ENCODE measurements at places on chromosomes 4 and X. TPM values are rescaled to one million over a fixed set of nuclear protein-coding genes. Genes with fewer than 3 reads are reported as not detected.

Gene PTCHD1
- 0.31 TPM for total RNA-seq

Gene MAGEA2B
- not detected for total RNA-seq

Gene TMPRSS11A
- total RNA-seq, result 9.2 TPM

Gene SYTL5
- 1.3 TPM for total RNA-seq

Gene CFP
- total RNA-seq, result 1.9 TPM

Gene TRIM60
- total RNA-seq, result not detected

DNA sequence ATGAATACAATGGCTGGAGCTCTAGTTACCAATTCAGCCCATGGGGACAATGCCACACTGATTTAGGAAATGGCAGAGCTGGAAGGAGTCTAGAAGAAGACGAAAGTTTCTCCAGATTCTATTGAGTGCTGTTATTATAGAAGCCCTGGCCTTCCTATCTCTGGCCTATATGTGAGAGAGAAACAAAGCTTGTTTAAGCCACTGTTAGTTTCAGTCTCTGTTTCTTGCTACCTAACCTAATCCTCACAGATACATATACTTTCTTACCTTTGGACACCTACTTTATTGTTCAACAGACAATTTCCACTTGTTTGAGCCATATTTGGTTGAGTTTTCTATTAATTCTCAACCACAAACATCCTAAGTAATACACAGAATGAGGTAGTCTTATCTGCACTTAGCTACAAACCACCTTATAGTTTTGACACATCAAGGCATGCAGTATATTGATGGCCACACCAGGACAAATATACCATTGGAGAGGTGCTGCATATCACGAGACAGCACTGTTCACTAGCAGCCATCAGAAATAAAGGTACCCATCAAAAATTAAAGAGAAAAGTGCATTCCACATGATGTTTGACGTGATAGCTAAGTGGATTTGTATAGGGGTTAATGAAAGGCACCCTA lies 190.2 kb downstream of the SMIM20 start:
- no peak for DNase-seq

GRCh38 chrX:141760761-141761160 lies 62.2 kb upstream of the SPANXD start:
- DNase-seq, result peak; percentile 13

- peak; percentile 7 for DNase-seq
Observed at GRCh38 chr4:186260504-186261448, 5.2 kb upstream of the F11 start.

- no peak for DNase-seq
Observed at GRCh38 chr4:121777625-121778024, 12.7 kb upstream of the SMIM43 start.

- peak; percentile 43 for DNase-seq
Observed at GRCh38 chr4:185865901-185866328, 53.9 kb upstream of the SORBS2 start.

GRCh38 chr4:8639777-8640720 lies 47.5 kb downstream of the CPZ start:
- no peak for DNase-seq

DNA sequence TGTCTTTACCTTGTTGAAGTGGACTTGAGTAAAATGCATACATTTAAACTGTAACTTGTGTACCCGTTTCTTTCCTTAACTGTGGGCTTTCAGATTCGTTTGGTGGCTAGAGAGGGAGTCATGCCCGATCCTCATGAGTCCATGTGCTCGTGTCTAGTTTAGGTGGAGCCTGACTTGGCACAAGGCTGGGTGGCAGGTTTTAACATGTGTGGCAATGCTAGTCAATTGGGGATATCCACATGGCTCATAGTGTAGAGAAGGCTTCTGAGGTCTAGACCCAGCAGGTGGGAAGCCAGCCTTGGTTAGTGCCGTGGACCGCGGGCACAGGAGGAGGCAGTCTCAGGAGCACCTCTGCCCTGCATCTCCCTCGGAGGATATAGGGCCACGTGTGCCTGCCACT lies 48.5 kb upstream of the CLCN4 start:
- DNase-seq, result no peak

GRCh38 chr4:38781854-38782261 lies 932 bp downstream of the TLR10 start:
- DNase-seq, result no peak

GRCh38 chrX:96538104-96538725 lies 146.4 kb upstream of the DIAPH2 start:
- DNase-seq, result no peak

DNA sequence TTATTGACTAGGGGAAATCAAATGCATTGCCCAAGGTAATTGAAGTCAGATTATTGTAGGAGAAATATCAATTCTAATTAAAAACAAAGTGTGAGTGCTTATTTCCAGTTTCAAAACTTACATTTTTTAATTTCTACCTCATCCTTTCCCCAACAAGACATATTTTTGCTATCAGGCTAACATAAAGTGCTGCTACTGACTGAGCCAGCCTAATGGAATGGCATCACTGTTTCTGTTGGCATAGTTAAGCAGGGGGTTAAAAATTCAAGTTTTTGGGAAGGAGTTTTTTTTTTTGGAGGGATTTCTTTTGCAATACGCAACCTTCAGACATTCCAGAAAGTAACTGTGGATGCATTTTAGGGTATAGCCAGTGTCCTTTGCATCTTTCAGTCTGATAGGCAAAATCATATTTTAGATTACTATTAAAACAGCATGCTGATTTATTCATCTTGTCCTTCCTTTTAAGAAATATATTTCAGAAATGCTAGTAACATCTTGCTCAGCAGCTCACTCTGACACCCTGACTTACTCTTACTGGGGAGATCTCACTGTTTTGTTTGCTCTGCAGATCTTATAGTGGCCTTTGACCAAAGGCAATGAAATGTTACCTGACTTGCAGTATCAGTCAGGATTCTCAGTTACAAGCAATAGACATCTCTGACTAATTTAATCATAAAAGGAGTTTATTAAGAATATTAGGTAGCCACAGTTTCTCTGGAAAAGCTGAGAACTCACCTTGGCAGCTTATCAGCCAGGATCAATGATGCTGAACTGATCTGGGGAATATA lies 24.4 kb downstream of the GAB1 start:
- DNase-seq, result no peak

- DNase-seq, result no peak
Observed at GRCh38 chr4:88411491-88412096, 32.9 kb downstream of the HERC6 start.

DNA sequence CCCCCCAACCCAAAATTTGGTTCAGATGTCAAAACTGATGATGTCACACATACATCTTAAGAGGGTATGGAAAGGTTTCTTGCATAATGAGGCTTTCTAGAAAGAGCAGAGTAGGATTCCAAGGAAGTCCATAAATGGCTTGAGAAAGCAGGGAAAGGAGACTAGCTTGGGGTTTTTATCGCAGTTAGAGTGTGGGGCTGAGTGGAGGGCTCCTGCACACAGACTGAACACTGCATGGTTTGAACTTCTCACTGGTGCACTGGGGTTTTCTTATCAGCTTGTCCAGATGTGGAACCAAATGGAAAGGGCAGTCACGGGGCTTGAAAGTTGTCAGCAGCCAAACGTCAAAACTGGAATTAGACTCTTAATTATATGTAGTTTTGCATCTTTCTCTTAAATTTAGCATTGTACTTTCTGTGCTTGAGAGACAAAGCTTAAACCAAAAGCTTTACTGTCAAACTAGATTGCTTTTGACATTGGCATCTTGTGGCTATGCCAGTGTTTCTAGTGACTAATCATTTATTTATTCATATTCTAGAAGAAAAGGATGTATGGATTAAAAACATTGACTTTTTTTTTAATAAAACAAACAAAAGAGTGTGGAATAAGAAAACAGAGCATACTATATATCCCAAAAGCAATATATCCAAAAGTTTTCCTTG lies 78.3 kb upstream of the STIM2 start:
- DNase-seq, result no peak

- DNase-seq, result no peak
Observed at GRCh38 chrX:103417933-103418332, 41.6 kb downstream of the BEX3 start.

DNA sequence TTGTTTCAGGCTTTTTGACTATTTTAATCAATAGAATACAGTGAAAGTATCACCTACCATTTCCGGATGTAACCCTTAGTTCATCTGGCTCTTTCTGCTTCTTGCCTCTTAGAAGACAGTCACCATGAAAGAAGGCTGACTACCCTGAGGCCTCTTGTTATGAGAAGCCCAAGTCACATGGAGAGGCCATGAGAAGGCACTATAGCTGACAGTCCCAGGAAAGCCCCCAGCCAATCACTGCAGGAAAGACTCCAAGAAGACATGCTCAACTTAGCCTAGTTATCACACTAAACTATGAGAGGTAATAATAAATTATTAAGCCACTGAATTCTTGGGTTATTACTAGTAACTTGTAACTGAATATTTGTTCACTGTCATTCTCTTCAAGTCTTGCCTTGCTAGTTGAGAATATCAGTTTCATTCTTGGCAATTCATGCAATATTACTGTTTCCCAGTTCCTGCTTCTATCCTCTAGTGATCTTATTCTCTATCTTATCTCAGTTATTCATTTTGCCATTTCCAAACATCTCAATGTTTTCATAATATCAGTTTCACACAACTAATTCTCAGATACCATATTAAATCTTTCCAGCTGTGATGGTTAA lies 57.1 kb upstream of the GUCY1A1 start:
- DNase-seq, result no peak

DNA sequence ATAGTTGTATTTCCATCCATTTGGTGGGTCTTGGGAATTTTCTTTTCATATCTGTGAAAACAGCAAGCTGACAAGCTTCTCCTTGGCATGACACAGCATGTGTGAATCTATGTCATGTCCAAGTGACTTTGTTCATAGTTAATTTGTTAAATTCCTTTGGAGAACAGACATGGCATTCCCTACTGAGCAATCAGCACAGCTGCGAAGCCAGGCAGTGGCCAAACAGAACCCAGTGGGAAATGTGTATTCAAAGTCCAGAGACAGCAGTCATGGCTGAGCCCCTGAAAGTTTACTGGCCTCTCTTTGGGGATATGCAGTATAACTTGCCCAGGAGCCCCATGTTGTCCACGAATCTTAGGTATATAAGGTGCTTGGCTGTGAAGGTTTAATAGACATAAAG lies 474.7 kb downstream of the NKX6-1 start:
- peak; percentile 34 for DNase-seq

- no peak for DNase-seq
Observed at GRCh38 chrX:20397587-20397986, 130.9 kb upstream of the RPS6KA3 start.

DNA sequence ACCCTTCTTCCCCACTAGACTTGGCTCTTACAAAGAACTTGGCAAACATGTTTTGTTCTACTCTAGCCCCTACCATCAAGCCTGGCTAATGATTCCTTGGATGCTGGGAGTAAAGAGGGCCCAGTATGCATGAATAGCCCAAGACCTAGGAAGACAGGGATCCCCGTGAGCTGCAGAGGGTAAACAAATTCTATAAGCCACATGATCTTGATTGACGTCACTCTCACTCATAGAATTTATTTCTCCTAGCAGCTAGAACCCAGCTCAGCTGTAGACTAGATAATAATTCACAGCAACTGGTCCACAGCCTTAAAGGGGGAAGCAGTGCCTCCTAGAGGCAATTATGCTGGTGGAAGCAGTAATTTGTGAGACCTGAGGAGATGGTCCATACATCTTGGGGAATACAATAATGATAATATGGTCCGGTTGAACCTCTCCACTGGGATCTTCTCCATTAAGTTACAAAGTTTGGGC lies 16.1 kb upstream of the USO1 start:
- no peak for DNase-seq

DNA sequence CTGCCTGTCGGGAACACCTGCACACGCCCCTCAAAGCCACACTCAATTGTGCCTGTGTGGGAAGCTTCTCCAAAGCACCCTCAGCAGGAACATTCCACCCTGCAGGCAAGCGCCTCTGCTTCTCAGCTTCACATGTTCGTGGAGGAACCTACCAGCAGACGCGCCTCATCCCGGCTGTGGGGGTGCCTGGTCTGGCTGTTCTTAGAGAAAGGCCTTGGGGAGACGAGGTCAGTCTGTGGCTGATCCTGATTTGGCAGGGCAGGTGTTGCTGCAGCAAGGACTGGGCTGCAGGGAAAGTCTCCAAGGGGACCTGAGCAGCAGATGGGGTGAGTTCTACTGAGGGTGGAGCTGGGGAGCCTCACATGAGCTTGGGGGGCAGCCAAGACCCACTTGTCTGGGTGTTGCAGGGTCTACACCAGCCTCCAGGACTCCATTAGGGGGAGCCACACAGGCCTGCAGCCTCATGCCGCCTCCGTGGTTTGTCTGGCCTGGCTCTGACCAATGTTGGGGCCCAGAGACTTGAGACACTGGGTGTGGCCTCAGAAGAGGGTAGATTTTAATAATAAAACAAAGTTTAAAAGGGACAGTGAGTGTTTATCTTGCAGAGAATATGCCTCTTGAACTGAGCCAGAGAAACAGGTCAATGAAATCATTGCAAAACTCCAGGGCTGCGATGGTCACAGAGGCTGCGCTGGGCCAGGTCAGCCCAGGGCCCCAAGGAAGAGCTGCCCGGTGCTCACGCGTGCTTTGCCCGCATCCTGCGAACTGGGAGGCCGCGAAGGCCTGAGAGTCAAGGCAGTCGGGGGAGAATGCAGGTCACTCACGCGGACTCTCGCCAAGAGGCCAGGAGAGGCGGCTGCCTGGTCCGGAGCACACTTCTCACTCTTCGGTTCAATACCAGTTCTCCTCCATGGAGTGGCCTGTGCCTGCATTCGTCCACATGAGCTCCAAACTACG lies 21.1 kb downstream of the RNF212 start:
- DNase-seq, result no peak

- peak; percentile 77 for DNase-seq
Observed at GRCh38 chr4:54227256-54228055, 1.6 kb upstream of the PDGFRA start.

DNA sequence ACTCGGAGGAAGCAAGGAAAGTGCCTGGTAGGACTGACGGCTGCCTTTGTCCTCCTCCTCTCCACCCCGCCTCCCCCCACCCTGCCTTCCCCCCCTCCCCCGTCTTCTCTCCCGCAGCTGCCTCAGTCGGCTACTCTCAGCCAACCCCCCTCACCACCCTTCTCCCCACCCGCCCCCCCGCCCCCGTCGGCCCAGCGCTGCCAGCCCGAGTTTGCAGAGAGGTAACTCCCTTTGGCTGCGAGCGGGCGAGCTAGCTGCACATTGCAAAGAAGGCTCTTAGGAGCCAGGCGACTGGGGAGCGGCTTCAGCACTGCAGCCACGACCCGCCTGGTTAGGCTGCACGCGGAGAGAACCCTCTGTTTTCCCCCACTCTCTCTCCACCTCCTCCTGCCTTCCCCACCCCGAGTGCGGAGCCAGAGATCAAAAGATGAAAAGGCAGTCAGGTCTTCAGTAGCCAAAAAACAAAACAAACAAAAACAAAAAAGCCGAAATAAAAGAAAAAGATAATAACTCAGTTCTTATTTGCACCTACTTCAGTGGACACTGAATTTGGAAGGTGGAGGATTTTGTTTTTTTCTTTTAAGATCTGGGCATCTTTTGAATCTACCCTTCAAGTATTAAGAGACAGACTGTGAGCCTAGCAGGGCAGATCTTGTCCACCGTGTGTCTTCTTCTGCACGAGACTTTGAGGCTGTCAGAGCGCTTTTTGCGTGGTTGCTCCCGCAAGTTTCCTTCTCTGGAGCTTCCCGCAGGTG lies 637 bp downstream of the AR start:
- peak; percentile 41 for DNase-seq

DNA sequence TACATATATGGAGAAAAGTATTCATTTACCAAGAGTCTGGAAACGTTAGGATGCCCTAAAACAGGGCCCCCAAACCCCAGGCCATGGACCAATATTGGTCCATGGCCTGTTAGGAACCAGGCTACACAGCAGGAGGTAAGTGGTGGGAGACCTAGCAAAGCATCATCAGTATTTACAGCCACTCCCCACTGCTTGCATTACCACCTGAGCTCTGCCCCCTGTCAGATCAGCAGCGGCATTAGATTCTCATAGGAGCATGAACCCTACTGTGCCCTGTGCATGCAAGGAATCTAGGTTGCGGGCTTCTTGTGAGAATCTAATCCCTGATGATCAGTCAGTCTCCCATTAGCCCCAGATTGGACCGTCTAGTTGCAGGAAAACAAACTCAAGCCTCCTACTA lies 62.3 kb downstream of the USP38 start:
- no peak for DNase-seq

Measured in tongue (tissue), 3 donors.